ENCODE measurements at places on chromosomes 7 and 10. TPM values are rescaled to one million over a fixed set of nuclear protein-coding genes. Genes with fewer than 3 reads are reported as not detected.

- DNase-seq = no peak
Measured at GRCh38 chr7:44994877-44995554, 5.0 kb upstream of the CCM2 start.

GRCh38 chr10:79475877-79476276 is 30.5 kb upstream of the ZCCHC24 start:
- DNase-seq = no peak

DNA sequence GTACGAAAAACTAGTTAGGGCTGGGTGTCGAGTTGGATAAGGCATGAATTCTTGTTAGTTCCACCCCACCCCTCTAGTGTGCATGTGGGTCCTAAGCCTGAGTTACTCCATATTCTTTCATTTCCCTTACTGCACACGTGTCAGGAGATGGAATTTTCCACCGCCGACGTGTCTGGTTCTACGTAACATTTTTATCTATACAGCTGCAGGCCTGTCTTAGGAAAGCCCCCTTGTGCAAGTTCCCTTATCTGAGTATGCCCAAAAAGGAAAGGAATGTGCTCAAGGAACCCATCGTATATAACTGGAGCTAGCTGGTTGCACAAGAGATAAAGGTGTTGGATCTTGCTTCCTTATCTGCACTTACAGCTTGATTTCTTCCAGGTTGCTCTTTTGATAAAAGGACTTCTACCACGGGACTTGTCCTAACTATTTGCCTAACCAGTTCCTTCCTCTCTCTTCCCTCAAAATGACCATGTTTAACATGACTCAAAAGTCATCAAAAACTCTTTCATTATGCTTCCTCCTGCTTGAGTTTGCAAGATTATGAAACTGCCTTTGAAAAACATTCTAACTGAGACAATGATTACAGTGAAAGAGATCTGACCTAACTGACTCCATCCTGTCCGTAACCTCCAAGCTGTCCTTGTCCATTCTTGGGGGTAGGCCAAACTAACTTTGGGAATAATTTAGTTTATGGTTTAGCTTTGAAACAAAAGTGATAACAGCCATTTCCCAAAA is 181.4 kb downstream of the AKR1D1 start:
- DNase-seq = no peak

IL6 gene
- not detected for total RNA-seq

DNA sequence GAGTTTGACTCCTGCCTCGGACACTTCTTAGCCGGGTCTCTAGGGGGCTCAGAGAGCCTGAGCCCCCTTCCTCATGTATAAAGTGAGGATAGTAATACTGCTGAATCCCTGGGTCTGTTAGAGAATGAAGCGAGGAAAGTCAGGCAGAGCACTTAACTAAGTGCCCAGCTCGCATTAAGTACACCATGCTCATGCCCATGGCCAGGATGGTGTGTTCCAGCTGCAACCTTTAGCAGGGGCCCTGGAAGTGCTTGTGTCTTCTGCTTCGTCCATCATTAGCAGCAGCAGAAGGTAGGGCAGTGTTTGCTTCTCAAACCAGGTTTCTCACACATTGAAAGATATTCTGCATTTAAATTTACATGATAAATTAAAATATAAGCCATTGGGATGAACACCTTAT is 27.3 kb upstream of the WDFY4 start:
- no peak for DNase-seq

- DNase-seq = no peak
Measured at GRCh38 chr7:148620749-148621359, 30.3 kb downstream of the C7orf33 start.

DNA sequence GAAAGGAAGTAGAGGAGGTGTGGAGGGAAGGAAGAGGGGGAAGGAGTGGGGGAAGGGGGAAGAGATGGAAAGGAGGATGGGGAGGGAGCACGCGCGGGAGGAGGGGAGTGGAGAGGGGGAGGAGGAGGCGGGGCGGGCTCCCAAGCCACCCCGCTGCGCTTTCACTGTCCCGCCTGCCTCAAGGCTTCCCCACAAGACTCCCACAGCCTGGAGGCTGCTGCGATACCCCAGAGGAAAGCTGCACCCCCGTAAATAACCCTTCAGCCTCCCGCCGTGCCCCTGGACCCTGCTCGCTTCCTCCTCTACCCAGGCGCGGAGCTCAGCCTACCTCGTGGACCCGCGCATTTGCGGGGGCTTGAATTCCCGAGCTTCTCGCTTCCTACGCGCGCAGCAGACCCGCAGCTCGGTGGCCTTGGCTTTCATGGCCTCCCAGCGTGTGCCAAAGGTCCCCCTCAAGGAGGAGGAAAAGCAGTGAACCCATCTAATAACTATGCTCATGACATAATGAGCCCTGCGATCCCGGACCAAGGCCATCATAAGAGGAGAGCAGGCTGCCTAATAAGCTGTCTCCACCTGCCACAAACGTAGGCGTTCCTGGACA is at the start of gene C10orf67:
Gene C10orf67, minus strand, starts transcription at position 557 of the 601 bp plus-strand sequence. Its CDS starts 23 bp downstream, at position 534.
- no peak for DNase-seq

SGCE gene
- total RNA-seq = 0.50 TPM

PTN gene
- total RNA-seq = not detected

THSD7A gene
- total RNA-seq = not detected

DNA sequence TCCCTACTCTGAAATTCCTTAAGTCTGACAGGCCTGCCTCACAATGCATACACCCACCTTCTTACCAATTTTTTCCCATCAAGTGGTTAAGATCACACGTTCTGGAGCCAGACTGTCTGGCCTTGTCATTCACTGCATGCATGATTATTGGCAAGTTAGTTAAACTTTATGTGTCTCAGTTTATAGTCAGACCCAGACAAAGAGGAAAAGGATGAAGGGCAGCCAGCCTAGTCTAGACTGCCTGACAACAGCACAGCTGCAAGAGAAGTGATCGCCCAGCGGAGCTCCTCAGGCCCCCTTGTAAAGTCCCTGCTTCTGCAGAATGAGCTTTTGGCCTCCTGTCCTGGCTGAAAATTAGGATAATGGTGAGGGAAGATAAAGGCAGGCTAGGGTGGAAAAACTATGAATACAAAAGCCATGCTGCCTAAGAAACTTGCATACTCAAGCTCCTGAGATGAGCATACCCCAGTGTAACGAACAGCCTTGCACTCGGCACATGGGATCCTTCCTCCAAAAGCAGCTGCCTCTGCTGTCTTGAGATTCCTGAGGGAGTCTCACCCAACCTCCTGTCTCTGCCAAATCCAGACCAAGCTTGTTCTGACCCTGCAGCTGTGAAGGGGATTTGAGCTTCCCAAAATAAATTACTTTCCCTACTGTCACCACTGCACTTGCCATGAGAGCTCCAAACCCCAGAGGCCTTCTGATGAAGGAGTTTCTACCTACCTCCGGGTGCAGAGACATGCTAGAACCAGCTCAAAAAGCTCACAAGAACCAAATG is 26.7 kb upstream of the MRLN start:
- DNase-seq = no peak

GRCh38 chr10:12534824-12535223 is 185.5 kb downstream of the CAMK1D start:
- DNase-seq = no peak

TNS3 gene
- 0.24 TPM for total RNA-seq

PRDX3 gene
- 11.7 TPM for total RNA-seq

CACUL1 gene
- total RNA-seq = 40.8 TPM

GRCh38 chr10:50541921-50542320 is 81.8 kb downstream of the SGMS1 start:
- DNase-seq = no peak

GRCh38 chr7:147013825-147014224 is 897.2 kb downstream of the CNTNAP2 start:
- DNase-seq = no peak

DNA sequence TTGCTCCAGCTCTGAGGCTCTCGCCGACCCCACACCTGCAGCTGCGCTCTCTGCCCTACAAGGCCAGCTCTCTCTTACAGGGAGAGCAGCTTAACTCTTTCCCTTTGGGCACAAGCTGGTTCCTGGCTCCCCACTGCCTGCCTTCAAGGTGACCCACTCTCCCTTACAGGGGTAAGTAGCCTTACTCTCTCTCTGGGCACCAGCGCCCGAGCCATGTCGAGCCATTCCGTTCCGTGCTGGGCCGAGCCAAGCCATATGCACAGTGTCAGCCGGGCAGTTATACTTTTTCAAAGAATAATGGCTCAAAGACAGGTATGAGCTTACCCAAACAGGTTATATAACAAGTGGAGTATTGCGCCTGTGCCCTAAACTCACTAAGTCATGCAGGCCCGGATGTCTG is 44.6 kb downstream of the VIM start:
- no peak for DNase-seq

GRCh38 chr10:87860156-87860795 is 3.1 kb downstream of the KLLN start:
- no peak for DNase-seq

ITIH5 gene
- total RNA-seq = not detected

DNA sequence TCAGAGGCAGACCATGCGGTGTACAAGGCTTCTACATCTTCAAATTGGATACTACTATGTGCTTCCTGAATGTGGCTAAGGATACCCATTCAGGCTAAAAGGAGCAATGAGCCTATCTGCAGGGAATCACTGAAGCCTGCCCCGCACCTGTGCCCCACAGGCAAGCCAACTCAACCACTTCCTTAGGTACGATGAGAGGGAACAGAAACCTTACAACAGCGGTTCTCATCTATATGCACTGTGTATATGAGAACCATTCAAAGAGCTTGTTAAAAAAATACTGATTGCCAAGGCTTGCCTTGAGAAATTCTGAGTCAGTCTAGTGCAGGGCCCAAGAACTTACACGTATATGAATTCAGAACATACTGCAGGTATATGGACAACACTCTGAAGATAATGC is 679.6 kb downstream of the PARD3 start:
- DNase-seq = no peak

- no peak for DNase-seq
Measured at GRCh38 chr7:7426676-7427075, 109.0 kb downstream of the COL28A1 start.

MPP7 gene
- 23.1 TPM for total RNA-seq

PHYHIPL gene
- total RNA-seq = not detected

DNA sequence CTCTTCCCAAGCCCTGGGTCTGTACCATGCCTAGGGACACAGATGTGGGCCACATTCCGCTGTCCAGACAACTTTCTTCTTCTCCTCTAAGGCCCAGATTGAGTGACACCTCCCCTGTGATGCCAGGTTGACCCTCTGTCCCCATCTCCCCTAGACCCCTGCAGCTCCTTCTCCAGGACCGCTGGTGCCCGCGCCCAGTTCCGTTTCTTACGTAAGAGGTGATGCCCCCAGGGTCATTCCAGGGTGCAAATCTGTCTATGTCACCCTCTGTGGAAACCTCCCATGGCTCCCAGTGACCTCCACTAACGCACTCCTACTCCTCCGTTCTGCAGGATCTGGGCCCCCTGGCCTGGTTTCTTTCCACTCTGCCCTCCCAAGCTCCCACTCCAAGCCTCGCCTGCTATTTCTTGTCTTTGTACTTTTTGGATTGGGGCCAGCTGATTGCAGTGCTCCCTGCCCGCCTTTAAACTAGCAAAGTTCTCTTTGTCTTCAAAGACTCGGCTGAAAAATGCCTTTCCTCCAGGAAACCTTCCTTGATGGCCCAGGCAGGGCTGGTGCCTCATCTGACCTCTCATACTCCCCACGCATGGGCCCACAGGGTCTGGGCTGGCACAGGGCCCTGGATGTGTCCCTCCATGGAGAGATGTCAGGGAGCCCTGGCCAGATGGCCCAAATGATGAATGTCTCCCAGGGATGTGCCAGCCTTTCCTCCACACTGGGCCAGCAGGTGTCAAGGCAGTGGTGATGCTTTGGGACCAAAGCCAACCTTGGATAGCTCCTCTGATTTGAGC is 21.3 kb upstream of the ELN start:
- DNase-seq = no peak

NEURL1 gene
- total RNA-seq = 0.47 TPM

CPA2 gene
- total RNA-seq = not detected

DNA sequence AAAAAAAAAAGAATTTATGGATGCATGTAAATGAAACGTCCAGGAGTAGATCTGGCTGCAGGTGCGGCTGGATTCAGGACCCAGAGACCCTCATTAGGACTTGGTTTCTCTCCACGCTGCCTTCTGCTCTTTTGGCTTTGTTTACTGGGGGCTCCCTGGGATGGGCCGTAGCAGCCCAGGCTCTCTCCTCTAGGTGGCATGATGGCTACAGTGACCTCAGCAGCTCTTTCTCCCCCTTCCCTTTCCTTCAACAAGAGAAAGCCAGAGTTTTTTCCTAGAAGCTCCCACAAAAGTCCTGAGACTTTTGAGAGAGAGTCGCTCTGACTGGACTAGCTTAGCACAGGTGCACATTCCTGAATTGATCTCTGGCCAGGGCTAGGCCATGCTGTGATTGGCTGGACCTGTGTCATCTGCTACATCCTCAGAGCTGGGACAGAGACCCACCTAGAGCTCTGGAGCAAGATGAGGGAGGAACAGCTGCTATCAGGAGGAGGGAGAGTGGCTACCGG is 67.8 kb upstream of the PDCD4 start:
- DNase-seq = peak; percentile 79

DNA sequence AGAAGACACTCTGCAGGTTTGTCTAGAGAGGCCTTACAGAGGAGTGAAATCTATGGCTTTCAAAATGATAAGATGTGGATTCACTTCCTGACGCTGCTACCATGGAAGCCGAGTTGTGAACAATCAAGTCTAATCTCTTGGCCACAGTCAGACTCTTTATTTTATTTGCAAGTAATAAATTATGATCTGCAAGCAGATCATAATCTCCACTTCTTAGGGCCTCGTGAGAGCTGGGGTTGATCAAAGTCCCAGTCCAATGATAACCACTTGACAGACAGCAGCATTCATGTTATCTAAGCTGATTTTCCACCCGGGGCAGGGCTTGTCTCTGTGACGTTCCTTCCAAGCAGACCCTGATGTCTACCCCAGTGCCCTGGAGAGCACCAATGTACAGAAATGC is 776.4 kb upstream of the AUTS2 start:
- no peak for DNase-seq

DNA sequence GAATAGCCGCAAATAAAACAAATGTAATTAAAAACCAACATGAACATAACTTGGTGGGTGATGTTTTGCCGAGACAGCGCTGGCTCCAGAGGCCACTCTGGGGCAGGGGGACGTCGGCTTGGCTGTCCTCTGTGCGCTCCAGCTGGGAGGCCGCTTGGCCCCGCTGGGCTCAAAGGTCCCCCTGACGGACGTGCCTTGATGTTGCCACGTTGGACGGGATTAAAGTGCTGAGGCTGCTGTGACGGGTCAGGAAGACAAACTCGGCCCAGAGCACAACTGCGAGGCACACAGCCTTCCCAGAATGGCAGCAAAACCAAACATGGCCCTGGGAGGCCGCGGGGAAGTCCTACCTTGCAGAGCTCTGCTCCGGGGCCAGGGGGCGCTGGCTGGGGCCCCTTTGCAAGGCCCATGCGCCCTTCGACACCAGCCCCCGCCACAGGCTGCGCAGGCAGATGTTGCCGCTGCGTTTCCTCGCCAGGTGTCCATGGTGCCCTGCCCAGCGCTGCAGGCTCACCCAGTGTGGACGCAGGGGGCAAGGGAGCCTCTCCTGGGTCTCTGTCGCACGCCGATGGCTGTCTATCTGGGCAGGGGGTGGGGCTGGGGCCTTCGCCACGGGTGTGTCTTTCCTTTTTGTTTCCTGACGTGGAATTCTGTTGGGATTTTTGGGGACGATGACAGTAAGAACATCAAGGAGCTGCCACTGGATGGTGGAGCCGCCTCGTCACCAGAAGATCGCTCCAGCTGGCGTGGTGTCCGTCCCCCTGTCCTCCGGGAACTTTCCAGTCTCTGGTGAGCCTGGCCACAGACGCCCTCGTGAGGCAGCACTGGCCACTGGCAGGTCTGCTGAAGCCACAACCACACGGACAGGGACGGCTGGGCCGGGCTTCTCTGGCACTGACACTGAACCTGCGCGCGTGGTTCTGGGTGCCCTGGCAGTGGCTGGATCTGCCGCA is 99.6 kb upstream of the DIP2C start:
- peak; percentile 47 for DNase-seq
